Endothelial cell of umbilical vein (primary cell): ENCODE measurements at places on chromosomes 12 and 14.

DNA sequence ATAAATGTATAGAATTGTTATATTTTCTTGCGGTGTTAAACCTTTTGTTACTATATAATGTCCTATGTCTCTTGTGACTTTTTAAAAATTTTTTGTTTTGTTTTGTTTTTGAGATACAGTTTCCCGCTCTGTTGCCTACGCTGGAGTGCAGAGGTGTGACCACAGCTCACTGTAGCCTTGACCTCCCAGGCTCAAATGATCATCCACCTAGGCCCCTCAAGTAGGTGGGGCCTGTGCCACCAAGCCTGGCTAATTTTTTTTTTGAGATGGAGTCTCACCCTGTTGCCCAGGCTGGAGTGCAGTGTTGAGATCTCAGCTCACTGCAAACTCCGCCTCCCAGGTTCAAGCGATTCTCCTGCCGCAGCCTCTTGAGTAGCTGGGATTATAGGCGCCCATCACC lies 26.5 kb upstream of the RCOR1 start:
- H3K4me1 ChIP-seq = no peaks in the 10 kb centered on the region
- no peaks in the 10 kb centered on the region for H3K27me3 ChIP-seq
- no peak for DNase-seq
- no peaks in the 10 kb centered on the region for H3K36me3 ChIP-seq

DNA sequence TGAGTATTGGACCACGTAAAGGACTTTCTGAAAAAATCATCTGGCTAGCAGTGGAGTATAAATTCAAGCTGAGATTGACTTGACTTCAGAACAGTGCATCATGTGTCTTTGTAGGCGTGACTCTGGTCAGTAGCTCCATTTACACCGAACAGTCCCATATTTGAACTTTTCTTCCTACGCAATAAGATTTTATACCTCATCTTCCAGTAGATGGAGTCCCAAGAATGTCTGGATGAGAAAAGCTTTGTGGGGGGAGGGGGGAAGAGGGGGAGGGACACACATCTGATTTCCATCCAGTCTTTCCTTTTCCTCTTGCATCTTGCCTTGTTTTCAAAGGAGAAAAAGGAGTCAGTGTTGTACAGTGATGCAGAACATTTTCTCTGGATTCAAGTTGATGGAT lies 241.0 kb downstream of the EMP1 start:
- no peak overlapping the region for H3K27ac ChIP-seq
- H3K36me3 ChIP-seq = no peaks in the 10 kb centered on the region

- H3K27ac ChIP-seq = peak overlapping the region; percentile 29
- H3K27me3 ChIP-seq = no peaks in the 10 kb centered on the region
- H3K4me1 ChIP-seq = peaks cover 30% of the 10 kb centered on the region
- no peaks in the 10 kb centered on the region for H3K36me3 ChIP-seq
- DNase-seq = peak; percentile 82
- H3K4me3 ChIP-seq = peak overlapping the region; percentile 72
Observed at GRCh38 chr12:112013601-112014402, 576 bp downstream of the ERP29 start.

DNA sequence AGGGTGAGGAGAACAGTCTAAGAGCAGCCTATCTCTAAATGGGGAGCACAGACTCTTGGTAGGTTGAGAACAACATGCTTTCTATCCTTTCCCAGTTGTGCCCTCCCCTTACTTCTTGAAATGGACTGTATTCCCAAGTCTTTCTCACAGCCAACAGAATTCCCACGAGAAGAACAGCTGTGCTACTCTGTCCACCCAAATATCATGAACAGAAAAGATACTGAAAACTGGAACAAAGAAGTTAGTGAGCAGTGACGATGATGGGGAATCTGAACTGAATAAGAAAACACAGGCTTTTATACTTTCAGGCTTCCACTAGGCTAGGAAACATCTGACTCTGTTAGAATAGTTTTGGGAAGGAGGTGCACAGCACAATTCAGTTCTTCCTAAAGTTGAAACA lies 3.4 kb downstream of the NACA start:
- H3K4me1 ChIP-seq = peaks cover 33% of the 10 kb centered on the region
- no peak overlapping the region for H3K27ac ChIP-seq
- peaks cover 9% of the 10 kb centered on the region for H3K36me3 ChIP-seq

DNA sequence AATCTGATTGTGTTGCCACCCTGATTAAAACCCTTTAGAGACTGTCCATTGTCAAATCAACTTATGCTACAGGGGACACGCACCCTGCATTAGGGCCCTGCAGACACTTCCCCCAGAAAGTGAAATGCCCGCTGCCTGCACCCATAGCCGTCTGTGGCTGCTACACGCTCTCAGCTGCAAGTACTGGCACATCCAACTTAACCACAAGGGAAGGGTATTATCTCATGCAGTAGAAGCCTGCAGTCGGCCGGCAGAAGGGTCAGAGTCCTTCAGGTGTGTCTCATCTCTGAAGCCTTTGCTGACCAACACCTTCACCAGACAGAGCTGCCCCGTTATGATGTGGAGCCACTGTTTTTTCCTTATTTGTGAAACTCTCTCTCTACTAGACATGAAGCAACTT lies 20.8 kb downstream of the CFAP251 start:
- H3K4me3 ChIP-seq = no peak overlapping the region
- H3K27me3 ChIP-seq = no peaks in the 10 kb centered on the region
- H3K27ac ChIP-seq = no peak overlapping the region
- no peaks in the 10 kb centered on the region for H3K36me3 ChIP-seq
- H3K4me1 ChIP-seq = no peaks in the 10 kb centered on the region

DNA sequence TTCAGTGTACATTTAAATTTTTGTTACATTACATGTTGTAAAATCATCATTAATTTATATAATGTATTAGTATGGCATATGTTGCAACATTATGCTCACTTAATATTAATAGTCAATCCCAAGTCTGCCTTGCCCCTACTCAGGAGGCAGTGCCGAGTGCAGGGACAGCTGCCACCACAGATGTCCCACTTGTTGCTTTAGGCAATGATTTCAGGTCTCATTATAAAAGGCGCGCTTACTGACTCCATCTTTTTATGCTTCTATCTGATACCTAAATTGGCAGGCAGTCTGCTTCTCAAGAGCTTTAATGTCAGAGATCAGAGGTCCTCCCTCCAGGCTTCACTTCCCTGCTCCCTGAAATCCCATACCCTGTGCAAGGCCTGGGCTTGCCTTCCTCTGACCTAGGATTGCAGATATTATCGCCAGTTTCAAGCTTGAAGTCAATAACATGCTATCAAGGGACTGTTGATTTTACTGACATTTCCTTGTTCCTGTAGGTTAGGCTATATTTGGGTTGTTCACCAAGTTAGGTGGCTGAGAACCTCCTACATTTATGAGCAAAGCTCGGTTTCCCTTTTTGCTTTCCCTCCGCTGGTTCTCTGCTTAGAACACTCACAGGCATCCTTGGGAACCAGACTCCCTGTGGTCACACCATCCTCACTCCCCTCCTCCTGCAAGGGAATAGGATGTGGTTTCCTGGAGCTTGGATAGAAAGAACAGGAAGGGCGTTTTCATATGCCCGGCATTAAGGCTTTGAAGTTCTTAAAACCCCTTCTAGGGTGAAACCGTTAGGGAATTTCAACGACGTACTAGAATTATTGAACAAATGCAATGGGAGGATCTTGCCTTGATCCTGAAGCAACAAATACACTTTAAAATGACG lies 208.4 kb upstream of the FKBP4 start:
- no peak overlapping the region for H3K4me3 ChIP-seq
- H3K27me3 ChIP-seq = peaks cover 6% of the 10 kb centered on the region
- DNase-seq = no peak
- H3K27ac ChIP-seq = no peak overlapping the region

- H3K27me3 ChIP-seq = no peaks in the 10 kb centered on the region
- no peaks in the 10 kb centered on the region for H3K36me3 ChIP-seq
- no peak overlapping the region for H3K27ac ChIP-seq
- no peaks in the 10 kb centered on the region for H3K4me1 ChIP-seq
- no peak overlapping the region for H3K4me3 ChIP-seq
- no peak for DNase-seq
Observed at GRCh38 chr12:67792185-67792584, 143.6 kb downstream of the DYRK2 start.

- H3K27ac ChIP-seq = no peak overlapping the region
- no peak overlapping the region for H3K4me3 ChIP-seq
- H3K36me3 ChIP-seq = no peaks in the 10 kb centered on the region
- no peaks in the 10 kb centered on the region for H3K4me1 ChIP-seq
Observed at GRCh38 chr12:16119618-16120415, 157.7 kb downstream of the SLC15A5 start.

DNA sequence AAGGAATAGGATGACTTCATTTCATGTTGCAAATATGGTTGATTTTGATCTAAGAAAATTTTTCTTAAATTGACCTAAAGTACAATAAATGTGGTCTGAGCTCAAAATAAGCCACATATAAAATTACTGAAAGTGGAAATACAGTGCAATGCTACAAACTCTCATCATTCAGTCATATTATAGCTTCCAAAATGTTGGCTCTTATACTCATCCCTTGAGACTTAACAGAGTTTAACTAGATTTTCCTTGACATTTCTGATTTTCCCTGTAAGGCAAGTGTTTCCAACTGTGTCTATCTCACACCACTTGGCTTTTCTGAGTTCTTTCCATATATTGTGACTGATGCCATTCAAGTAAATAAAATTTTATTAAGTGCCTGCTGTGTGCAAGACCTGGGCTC lies 123.7 kb upstream of the NTF3 start:
- H3K27me3 ChIP-seq = no peaks in the 10 kb centered on the region
- H3K27ac ChIP-seq = no peak overlapping the region
- H3K4me1 ChIP-seq = no peaks in the 10 kb centered on the region
- H3K4me3 ChIP-seq = no peak overlapping the region
- DNase-seq = no peak

DNA sequence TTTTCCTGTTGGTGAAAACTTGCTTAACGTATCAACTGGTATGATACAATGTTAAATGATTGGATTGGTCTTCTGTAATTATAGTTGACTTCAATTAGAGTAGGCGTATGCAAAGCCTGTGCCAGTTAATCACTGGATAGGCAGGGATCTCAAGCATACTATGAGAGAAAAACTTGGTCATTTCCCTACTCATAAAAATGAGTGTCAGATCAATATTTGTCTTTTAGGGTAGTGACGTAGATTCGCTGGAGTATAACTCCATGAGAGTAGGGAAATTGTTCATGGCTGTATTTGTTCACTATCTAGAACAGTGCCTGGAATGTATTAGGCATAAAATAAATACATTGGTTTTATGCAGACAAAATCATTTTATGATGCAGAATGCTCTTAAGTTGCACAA lies 28.6 kb downstream of the NAA30 start:
- no peak overlapping the region for H3K4me3 ChIP-seq

- DNase-seq = no peak
- H3K27me3 ChIP-seq = peaks cover 6% of the 10 kb centered on the region
Observed at GRCh38 chr12:25186788-25187402, 8.1 kb downstream of the DNAI7 start.

DNA sequence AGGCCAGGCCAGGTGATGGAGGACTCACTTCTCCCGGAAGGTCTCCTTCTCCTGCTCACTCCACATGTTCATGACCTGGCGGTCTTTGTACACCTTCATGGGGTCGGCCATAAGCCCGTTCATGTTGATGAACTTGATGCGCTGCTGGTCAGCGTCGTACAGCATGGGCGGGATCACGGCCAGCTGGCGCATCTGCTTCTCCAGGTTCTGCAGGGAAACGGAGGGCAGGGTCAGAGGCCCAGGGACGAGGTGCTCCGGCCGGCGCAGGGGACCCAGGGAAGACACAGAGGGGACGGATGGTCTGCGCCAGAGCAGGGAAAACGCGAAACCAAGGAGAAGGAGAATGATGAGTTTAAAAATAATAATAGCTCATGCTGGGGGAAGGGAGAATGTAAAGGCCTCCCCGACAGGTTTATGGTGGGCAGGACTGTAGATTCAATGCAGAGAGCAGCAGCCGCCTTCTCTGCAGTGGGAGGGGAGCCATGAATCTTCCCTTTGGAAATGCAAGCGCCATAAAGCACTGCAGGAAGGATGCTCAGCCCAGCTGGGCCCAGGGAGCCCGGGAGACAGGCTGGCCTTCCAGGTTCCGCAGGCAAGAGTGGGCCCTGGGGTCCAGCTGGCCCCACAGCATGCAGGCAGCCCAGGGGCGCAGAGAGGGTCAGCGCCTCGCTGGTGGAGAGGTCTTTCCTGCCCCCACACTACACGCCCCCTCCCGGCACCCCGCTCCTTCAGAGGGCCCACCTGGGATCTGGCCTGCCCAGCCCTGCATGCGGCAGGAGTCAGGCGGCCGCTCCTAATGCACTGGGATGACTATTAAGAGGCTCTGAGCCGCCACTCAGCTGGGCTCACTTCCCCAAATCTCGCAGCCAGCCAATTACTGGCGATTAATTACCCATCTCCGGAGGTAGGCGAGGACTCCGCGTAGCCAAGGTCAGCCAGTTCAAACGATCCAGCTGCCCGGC lies 132.0 kb downstream of the RFLNA start:
- no peaks in the 10 kb centered on the region for H3K27me3 ChIP-seq
- H3K4me3 ChIP-seq = no peak overlapping the region
- H3K27ac ChIP-seq = peak overlapping the region; percentile 25
- peaks cover 42% of the 10 kb centered on the region for H3K4me1 ChIP-seq

GRCh38 chr12:78562368-78563205 lies 302.0 kb upstream of the SYT1 start:
- H3K36me3 ChIP-seq = no peaks in the 10 kb centered on the region
- H3K4me3 ChIP-seq = no peak overlapping the region
- peak; percentile 46 for DNase-seq

- peak; percentile 36 for DNase-seq
- no peak overlapping the region for H3K27ac ChIP-seq
- H3K4me3 ChIP-seq = no peak overlapping the region
Observed at GRCh38 chr14:35399083-35399937, 5.2 kb downstream of the NFKBIA start.

GRCh38 chr12:51869496-51869865 lies 18.4 kb upstream of the ANKRD33 start:
- no peaks in the 10 kb centered on the region for H3K27me3 ChIP-seq
- peak overlapping the region; percentile 13 for H3K4me3 ChIP-seq
- H3K4me1 ChIP-seq = peaks cover 6% of the 10 kb centered on the region

- H3K27me3 ChIP-seq = no peaks in the 10 kb centered on the region
- no peak overlapping the region for H3K27ac ChIP-seq
- H3K4me3 ChIP-seq = no peak overlapping the region
- H3K4me1 ChIP-seq = no peaks in the 10 kb centered on the region
Observed at GRCh38 chr12:115227137-115227615, 543.2 kb upstream of the TBX3 start.

DNA sequence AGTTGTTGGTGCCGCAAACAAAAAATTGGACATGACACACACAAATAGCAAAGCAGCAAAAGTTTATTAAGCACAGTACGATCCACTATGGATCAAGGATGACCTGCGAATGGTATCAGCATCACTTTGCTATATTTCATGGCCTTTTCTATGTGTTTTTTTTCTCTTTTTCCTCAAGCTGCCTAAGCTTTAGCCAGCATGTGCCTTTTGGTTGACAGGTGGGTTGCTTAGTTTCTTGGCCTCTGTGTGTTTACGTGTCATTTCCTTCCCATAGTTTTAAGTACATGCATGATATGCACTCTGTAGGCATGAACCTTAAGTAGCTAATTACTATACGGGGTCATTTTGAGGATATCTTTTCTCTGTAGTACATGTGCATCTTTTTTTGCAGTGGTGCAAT lies 9.8 kb downstream of the CD4 start:
- H3K27ac ChIP-seq = no peak overlapping the region
- no peaks in the 10 kb centered on the region for H3K36me3 ChIP-seq
- H3K4me3 ChIP-seq = no peak overlapping the region
- no peak for DNase-seq

GRCh38 chr12:120997448-120997847 lies 18.8 kb downstream of the C12orf43 start:
- no peaks in the 10 kb centered on the region for H3K36me3 ChIP-seq
- no peak overlapping the region for H3K27ac ChIP-seq
- no peaks in the 10 kb centered on the region for H3K4me1 ChIP-seq
- H3K27me3 ChIP-seq = no peaks in the 10 kb centered on the region
- no peak for DNase-seq
- no peak overlapping the region for H3K4me3 ChIP-seq
